Common myeloid progenitor, CD34-positive (primary cell): ENCODE measurements at places on chromosomes 11 and 22.

DNA sequence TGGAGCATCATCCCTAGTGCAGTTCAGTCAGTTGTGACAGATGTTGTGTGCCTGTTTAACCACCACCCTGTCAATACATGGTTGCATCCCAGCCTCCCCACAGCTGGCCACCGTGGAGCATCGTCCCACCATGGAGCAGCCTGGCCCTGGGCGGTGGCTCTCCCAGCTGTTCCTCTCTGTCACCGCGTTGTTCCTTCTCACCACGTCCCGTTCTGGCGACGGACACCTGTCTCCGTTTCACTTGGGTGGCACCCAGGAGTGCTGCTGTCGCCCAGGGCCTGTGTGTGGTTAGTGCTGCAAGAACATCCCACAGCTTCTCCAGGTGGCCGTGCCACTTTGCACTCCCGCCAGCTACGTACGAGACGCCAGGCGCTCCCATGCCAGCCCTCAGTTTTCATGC is 26.5 kb downstream of the MUC6 start:
- DNase-seq: no peak

GRCh38 chr22:19687561-19688300 is 26.6 kb upstream of the SEPTIN5 start:
- no peak for DNase-seq

- no peak for DNase-seq
Observed at GRCh38 chr22:43471606-43472135, 59.9 kb downstream of the MPPED1 start.

- peak; percentile 34 for DNase-seq
Observed at GRCh38 chr11:75946531-75947530, 131.8 kb downstream of the UVRAG start.

- peak; percentile 90 for DNase-seq
Observed at GRCh38 chr22:49930596-49931412, 12.4 kb downstream of the CRELD2 start.

DNA sequence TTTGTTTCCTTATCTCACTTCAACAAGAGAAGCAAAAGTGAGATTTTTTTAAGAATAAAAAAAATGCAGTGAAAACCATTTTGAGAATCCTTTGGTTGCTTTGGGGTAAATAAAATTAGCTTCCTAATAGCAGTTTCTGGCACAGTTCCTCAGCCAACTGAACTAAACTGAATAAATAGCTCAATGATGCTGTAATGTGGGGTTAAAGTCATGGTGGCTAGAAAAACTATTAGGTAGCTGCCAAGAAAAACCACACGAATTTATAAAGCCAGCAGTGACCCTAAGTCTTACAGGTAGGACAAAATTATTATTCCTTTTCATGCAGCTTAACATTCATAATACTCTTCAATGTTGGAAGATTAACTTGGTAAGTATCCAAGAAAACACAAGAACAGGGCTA is 142.4 kb downstream of the APIP start:
- no peak for DNase-seq

DNA sequence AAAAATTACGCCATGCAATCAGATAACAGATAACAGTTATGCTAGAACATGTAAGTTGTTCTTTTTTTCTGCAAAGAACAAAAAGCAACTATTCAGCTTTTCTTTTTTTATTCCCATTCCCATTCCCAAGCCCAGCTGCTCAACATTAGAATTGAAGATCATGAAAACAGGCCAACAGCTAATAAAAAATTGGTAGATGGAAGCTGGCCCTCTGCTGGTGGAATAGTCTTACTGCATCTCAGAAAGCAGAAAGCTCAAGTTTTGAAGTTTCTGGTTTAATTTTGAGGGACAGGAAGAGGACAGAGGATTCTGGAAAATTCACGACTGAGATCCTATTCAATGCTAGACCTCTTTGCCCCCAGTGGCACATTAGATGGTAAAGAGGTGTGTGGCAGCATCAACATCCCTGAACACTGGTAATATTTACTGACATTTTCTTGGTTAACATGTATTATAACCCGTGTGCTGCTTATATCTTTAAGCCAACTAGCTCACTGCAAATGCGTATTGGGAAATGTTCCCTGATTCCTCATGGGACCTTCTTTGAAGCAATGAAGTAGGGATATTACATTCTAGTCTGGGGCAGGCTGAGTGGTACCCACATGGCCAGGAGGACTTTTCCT is 591.2 kb downstream of the OPCML start:
- peak; percentile 17 for DNase-seq

GRCh38 chr11:3103076-3103475 is 45.9 kb upstream of the CARS1 start:
- DNase-seq: no peak

DNA sequence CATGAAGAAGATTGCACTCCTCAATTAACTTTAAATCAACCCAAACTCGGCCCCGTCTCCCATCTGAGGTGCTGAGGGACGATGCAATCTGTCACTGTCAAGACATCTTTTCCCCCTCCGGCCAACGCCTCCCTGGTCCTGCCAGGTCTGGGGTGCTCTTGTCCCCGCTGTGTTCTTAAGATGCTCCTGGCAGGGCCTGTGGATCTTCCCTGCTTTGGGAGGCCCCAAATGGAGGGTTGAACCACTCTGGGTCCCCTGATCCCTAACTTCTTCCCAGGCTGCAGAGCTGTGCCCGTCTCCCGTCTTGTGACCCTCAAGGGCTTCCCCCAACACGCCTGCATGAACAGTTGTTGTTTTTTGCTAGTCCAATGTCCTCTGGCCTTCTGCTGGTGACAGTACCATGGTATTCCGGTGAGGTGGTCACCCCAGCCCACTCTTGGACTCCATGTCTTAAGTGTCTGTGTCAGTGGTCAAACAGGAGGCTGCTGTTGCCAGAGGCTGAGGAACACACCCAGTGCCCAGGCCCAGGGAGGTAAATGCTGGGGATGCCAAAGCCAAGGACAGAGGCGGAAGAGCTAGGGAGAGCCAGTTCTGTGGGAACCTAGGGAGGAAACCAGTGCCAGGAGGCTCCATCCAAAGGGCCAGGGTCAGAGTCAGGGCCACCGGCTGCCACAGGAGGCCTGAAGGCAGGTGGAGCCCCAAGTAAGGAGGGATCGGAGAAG is 70.6 kb upstream of the SHANK2 start:
- DNase-seq: no peak

DNA sequence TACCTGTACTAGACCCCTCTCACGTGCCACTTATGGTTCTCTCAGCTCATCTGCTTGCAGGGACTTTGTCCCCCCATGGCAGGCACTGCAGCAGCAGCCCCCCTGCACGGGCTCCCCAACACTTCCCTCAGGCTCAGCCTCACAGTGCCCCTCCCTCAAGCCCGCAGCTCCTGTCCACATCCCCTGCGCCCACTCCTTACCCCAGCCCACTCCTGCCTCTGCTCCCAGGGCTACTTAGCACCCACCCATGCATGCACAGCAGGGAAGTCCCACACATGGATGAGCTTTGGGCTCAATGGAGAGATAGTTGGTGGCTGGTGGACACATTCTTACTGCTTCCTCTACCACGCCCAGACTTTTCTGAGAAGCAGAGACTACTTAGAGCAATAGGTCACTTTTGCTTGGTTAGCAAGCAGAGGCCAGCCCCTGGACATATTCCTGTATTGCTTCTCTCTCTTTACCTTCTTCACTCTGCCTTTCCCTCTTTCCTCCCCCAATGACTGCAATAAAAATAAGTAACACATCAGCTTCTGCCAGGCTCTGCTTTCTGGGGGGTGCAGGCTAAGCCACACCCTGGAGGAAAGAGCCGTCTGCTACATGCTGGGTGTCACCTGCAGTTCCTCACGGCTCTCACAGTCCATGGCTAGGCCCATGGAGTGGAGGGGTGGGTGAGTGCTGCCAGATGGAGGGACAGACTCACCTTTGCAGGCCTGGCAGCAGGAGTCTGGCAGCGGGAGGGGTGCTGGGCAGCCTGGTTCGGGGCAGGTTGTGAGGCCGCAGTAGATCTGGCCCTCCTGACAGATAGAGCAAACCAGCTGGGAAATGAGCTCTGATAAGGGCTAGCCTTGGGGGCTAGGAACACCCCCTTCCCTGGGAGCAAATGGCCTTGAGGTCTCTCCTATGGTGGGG is 23.4 kb downstream of the CHRDL2 start:
- no peak for DNase-seq

DNA sequence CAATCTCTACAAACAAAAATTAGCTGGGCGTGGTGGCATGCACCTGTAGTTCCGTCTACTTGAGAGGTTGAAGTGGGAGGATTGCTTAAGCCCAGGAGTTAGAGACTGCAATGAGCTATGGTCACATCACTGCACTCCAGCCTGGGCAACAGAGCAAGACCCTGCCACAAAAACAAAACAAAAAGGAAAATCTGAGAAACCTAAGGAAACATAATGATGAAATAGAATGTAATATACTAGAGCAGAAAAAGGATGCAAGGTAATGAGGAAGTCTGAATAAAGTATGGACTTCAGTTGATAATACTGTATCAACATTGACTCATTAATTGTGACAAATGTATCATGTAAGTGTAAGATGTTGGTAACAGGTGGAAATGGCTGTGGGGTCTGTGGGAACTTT is 8.1 kb downstream of the NPAS4 start:
- no peak for DNase-seq

- no peak for DNase-seq
Observed at GRCh38 chr22:48537343-48537680, 1290.4 kb downstream of the BRD1 start.

- DNase-seq: no peak
Observed at GRCh38 chr22:32613773-32614392, 139.3 kb downstream of the FBXO7 start.

DNA sequence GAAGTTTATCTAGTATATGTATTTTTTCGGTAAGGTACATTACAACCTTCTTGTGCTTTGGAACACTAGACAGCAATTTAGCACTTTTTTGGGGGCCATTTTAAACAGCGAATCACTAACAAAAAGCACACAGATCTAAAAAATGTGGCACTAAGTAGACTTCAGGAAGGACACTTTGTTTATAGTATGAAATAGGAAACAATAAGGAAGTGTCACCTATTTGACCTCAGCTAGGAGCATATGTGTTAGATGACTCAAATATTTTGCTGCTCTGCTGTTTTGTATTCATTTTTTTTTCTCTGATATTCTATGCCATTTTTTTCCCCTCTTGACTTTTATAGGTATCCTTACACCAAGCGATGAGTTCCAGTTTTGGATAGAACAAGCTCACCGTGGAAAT is 5.6 kb downstream of the DYNC2H1 start:
- no peak for DNase-seq

GRCh38 chr11:132993991-132994502 is 538.3 kb downstream of the OPCML start:
- no peak for DNase-seq
